NCI-H2171 (cell line): ENCODE measurements at places on chromosomes 1 and 21.

GRCh38 chr1:179955287-179955680, 674 bp downstream of the CEP350 start:
- no peak for DNase-seq

DNA sequence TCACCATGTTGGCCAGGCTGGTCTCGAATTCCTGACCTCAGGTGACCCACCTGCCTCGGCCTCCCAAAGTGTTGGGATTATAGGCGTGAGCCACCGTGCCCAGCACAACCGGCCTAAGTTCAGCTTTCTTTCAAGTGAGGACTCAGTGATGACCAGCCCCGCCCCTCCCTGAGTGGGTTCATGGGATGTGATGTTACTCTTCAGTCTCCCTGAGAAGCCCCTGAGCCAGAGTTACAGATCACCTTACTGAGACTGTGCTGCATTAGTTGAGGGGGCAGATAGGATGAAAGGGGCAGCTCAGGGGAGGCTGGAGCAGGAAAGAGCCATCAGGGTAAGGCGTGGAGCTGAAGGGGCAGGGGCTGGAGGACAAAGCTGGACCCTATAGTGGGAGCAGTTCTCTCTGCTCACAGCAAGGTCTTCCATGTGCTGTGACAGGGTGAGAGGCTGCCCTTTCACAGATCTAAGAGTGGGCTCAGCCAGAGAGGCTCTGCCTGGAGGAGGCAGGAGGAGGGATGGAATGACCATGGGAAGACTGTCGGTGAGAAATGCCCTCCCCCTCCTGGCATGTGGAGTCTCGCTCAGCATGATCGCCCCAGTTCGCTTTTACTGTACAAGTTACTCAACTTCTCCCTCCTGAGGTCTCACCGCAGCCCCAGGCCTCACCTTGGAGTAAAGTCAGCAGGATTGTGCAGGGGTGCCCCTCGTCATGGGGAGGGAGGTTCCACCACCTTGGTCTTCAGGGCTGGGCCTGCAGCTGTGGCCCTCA, 13.4 kb downstream of the SH2D2A start:
- no peak for DNase-seq

- no peak for DNase-seq
Observed at GRCh38 chr1:99643021-99643779, 2.7 kb upstream of the PALMD start.

- peak; percentile 89 for DNase-seq
Observed at GRCh38 chr1:100037927-100038659, 68.3 kb downstream of the SLC35A3 start.

GRCh38 chr1:35568975-35569395, 4.1 kb upstream of the TFAP2E start:
- peak; percentile 34 for DNase-seq

GRCh38 chr1:245480393-245481120, 325.8 kb downstream of the KIF26B start:
- no peak for DNase-seq

GRCh38 chr1:200409203-200409760, 554 bp downstream of the ZNF281 start:
- DNase-seq, result no peak

DNA sequence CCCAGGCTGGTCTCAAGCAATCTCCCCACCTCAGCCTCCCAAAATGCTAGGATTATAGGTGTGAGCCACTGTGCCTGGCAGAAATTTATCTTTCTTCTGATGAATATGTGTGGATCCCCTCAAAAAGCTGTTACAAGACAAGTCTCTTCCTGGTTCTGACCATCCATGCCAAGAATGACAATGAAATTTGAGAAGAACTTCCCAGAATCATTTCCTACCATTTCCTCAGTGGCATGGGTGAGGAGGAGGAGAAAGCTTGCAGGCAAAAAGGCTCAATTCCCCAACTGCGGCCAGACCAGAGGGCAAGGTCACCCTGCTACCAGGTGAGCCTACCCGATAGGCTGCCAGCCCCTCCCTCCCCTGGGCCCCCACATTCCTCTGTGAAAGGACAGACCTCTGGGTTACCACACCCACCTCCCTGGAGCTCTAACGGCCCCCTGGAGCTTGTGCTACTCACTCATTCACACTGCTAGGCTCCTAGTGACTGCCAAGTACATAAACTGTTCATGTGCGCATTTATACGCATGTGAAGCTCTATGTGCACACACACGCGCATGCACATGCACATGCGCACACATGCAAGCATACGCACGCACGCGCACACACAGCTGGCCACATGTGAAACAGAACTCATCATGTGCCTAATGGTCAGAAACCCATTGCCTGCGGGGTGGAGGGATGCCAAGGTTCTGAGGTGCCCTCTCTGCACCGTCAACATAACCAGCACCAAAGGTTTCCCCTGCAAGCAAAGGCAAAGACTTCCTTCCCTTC, 17.0 kb downstream of the MRAP start:
- DNase-seq, result no peak

DNA sequence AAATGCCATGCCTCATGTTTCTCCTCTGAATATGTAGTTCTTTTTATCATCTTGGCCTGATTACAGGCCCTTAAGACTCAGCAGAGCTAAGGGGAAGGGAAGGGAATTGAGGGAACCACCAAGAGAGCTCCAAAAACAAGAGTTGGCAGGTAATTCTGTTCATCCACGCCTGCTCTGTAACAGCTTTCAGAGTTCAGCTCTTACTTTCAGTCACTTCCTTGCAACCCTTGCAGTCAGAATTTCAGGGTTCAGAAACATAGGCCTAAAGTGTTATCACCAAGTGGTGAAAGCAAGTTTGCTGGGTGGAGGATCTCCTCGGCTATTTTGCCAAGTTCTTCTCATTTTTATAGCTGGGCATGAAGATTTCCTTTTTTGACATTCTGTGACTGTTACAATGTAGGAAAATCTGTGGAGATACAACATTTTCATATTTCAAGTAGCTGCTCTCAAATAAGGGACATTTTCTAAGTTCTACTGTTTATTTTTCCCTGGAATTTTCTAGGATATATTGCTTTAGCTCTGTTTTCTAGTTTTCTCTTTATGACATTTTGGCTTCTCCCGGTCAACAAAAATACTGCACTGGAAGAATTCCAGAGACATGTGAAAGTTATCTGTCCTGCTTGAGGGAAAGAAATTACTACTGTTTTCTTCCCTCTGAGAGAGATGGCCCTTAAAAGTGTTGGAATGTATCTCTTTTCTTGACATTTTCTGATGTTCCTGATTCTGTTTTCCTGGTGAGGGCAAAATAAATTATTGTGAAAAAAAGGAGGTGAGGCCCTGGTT, 251.8 kb upstream of the ST6GALNAC5 start:
- DNase-seq, result no peak

GRCh38 chr1:94236630-94237290, 624 bp downstream of the ARHGAP29 start:
- DNase-seq, result no peak

DNA sequence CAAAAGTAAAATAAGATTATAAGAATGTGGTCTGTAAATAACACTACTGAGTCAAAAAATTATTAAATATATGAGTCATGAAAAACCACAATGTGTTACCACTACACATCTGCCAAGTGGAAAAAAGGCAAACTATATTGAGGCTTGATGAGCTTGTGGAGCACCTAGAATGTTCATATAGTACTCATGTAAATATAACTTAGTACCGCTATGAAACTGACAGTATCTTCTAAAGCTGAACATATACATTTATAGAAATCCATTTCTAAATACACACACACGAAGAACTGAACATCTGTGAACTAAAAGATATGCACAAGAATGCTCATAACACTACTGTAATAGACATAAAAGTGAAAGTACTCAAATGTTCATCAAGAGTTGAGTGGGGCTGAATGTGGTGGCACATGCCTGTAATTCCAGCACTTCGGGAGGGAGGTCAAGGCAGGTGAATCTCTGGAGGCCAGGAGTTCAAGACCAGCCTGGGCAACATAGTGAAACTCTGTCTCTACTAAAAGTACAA, 18.5 kb upstream of the GBP3 start:
- DNase-seq, result no peak

DNA sequence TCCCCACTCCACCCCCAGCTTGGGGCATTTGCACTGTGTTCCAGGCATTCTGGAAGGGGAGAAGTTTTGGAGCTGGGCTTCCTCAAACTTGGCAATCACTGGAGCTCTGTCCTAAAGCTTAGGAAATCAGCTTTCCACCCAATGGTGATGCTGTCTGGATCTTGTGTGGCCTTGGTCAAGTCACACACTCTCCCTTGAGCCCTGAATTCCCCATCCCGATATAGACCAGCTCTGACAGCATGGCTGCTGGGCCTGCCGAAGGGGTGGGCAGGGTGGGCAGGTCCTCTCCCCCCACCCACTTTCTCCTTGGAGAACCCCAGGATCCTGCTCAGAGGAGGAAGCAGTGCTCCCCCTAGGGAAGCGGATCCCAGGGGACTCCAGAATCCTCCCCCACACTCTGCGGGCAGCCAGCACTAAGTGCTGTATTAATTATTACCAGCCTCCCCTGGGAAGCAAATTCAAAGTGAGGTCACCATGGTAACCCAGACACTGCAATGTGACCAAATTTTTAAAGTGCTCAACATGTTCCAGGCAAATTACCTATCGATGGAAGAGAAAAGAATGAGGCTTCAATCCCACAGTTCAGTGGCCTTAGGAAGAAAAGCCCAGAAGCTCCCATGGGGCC, 21.3 kb upstream of the LDLRAP1 start:
- DNase-seq, result no peak

GRCh38 chr21:18461743-18462142, 58.2 kb upstream of the TMPRSS15 start:
- no peak for DNase-seq

DNA sequence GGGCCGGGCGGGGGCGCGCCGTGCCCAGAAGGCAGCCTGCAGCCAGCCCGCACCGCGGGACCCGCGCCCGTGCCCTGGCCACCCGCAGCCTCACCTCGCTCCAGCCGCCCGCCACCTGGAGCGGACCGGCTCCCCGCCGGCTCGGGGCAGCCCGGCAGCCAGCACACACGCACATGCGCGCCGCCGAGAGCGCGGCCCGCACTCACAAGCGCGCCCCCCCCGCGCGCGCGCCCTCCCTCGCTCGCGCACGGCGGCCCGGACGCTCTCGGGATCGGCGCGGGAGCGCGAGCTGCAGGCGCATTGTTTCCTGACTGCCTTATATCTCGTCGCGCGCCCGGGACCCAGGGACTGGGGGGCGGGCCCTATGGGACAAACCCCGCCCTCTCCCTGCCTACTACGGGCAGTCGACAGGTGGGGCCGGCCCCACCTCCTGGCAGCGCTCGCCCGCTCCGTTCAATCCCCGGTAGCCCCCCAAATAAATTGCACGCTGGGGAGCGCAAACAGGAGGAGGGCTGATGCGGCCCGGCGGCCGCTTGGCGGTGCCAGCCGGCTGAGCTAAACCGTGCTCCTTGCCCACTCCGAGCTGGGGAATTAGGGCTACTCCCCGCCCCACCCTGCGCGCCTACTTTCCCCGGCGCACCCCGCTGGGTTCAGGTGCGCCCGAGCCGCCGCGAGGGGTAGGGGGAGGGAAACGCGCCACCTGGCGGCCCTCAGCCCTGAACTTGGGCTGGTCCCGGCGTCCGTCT, at the start of gene MYCL:
Gene MYCL, minus strand, starts transcription at position 204 of the 746 bp plus-strand sequence. CDS start 483 bp downstream, outside the sequence.
- peak; percentile 95 for DNase-seq

DNA sequence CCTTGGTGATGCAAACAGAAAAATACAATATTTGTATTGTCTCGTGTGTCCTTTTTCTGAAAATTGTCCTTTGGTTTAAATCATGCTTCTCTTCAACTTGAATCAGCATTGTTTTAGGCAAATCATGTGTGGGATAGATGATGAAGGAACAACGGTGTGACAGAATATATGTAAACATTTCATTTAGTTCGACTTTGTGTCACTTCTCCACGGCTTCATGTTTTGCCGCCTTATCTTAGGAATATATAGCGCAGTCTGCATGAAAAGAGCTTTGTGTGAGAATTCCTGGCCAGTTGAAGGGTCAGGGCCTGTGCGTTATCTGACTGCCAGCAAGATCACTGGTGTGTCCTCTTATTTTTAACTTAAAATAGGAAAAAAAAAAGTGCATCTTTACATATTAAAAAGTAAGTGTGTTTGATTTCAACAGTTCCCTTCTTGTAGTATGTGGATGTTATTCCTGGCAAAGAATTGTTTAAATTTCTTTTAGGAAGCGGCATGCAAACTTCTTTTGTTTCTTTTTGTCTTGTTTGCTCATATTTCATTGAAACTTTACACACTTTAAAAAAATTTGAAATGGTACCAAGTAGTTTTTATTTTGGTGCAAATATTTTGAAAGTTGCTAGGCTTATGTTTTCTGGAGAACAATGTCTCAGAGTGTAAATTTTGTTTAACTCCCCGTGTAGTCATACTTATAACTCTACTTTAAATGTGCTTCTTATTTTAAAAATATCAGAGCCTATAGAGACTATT, 465.2 kb downstream of the USP25 start:
- no peak for DNase-seq

DNA sequence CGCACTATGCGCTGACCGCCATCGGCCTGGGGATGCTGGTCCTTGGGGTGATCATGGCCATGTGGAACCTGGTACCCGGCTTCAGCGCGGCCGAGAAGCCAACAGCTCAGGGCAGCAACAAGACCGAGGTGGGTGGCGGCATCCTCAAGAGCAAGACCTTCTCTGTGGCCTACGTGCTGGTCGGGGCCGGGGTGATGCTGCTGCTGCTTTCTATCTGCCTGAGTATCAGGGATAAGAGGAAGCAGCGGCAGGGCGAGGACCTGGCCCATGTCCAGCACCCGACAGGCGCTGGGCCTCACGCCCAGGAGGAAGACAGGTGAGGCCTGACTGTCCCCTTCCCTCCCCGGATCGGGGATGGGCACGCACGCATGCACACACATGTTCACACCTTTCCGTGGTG, 31.9 kb upstream of the FHAD1 start:
- no peak for DNase-seq
